ENCODE measurements at places on chromosomes 2 and 18.

GRCh38 chr2:177532567-177532966 is 140.0 kb downstream of the AGPS start:
- DNase-seq = no peak

GRCh38 chr2:39481611-39482010 is 44.5 kb upstream of the MAP4K3 start:
- no peak for DNase-seq

DNA sequence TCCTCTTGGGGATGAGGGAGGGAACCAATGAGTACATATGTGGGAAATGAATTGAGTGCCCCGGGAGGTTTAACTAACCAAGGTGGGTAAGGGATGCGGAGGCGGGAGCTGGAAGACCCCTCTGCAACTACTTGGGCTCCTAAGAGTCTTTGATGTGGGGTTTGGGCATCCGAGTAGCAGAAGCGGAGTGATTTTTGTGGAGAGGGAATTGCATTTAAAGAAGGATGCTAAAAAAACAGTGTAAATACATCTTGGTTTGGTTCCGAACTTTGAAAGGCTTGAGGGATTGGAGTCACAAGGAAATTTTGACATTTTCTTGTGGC is 215.7 kb downstream of the MCFD2 start:
- no peak for DNase-seq

GRCh38 chr2:46381263-46381849 is 84.1 kb downstream of the EPAS1 start:
- DNase-seq = no peak

- no peak for DNase-seq
Observed at GRCh38 chr2:1614564-1614963, 129.8 kb downstream of the PXDN start.

DNA sequence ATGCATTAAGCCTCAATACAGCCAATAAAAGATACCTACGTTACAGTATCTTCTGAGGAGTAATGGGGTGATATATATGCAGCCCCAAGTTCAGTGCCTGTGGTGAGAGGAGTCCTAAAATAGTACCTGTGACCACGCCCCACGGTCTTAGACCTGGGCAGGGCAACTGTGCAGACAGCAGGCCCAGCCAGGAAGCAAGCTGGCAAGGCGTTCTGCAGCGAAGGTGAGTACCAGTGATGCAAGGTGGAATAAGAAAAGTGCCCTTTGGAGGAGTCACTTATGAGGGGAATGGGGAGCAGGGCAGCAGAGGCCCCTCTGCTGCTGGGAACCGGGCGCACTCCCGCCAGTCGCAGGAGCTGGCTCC is 12.7 kb upstream of the MAP3K2 start:
- no peak for DNase-seq
